ENCODE measurements at places on chromosomes 1 and 21. TPM values are rescaled to one million over a fixed set of nuclear protein-coding genes. Genes with fewer than 3 reads are reported as not detected.

The HMGCS2 gene
- not detected for total RNA-seq

The VWA5B1 gene
- total RNA-seq, result not detected

The ZC3H12A gene
- 5.6 TPM for total RNA-seq

The NGF gene
- 22.8 TPM for total RNA-seq

The VHLL gene
- not detected for total RNA-seq

The BCAN gene
- not detected for total RNA-seq

The MAP3K6 gene
- total RNA-seq, result 33.1 TPM

The DBT gene
- total RNA-seq, result 5.7 TPM

The SPRR2G gene
- total RNA-seq, result not detected

The LCE1B gene
- total RNA-seq, result not detected

The KRTAP22-2 gene
- not detected for total RNA-seq

The SLC2A5 gene
- total RNA-seq, result 1.3 TPM

The OR14A2 gene
- not detected for total RNA-seq

The CAMSAP2 gene
- 14.0 TPM for total RNA-seq

The RNF11 gene
- total RNA-seq, result 45.9 TPM

The PBX1 gene
- 29.2 TPM for total RNA-seq

The SMCP gene
- not detected for total RNA-seq

The SMIM11 gene
- total RNA-seq, result 15.3 TPM

The NUP210L gene
- not detected for total RNA-seq

The WDR4 gene
- 3.0 TPM for total RNA-seq

The IFI44L gene
- total RNA-seq, result 1.1 TPM

The CAMK2N1 gene
- 6.9 TPM for total RNA-seq

The XKR8 gene
- 4.2 TPM for total RNA-seq

The UTS2 gene
- total RNA-seq, result not detected

The SPAG17 gene
- total RNA-seq, result not detected

The SPRR2B gene
- total RNA-seq, result not detected

The WDR77 gene
- total RNA-seq, result 24.3 TPM

The KRTAP11-1 gene
- total RNA-seq, result not detected

The FLG2 gene
- not detected for total RNA-seq

The HSD11B1 gene
- total RNA-seq, result 49.4 TPM

The KIF14 gene
- 0.23 TPM for total RNA-seq

The KCNK1 gene
- total RNA-seq, result 1.4 TPM

The GNG4 gene
- 0.09 TPM for total RNA-seq

The TMCO2 gene
- total RNA-seq, result not detected
